ENCODE measurements at places on chromosomes 11 and 22.

DNA sequence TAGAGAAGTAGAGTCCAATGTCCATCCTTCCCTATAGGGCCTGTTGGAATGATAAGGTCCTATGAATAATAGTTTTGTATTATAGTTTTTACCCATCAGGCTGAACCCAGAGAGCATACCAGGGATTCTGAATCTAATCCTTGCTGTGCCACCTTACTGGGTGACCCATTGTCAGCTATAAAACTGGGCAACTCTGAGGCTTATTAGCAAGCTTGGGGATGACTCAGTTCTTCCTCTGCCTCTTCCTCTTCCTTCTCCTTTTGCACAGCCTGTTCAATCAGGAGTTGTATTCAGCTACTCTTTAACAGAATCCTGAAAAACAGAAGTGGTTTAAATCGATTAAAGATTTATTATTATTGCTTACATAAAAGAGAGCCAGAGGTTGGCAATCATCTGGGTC, 8.9 kb downstream of the HEPHL1 start:
- no peak for DNase-seq

DNA sequence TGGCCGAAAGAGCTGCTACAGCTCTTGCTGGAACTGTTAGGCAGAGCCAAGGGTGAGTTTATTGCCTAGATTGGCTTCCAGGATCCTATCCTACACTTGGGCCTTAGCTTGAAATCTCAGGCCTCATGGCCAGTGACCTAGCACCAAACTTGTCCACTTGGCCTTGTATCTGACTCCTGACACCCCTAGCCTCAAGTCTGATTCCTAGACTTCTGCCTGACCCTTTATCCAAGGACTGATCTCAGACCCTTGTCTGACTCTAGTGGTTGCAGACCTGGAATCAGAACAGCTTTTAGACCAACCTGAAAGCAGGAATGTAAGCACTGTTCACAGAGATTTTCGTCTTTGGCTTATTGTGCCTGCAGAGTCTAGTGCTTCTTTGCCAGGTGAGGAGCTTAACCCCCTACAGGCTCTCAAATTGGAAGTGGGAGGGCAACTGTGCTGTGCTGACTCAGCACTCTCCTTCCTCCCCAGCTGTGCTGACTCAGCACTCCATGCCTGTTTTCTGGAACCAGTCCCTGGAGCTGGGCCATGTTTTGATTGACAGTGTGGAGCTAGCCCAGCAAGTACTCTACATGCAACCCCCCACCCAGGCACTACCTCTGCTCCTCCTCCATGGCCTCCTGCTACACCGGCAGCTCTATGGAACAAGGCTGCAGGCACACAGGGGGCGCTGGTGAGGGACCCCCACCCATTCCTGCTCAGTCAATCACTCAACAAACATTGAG, 35.1 kb downstream of the RRP8 start:
- DNase-seq: no peak

DNA sequence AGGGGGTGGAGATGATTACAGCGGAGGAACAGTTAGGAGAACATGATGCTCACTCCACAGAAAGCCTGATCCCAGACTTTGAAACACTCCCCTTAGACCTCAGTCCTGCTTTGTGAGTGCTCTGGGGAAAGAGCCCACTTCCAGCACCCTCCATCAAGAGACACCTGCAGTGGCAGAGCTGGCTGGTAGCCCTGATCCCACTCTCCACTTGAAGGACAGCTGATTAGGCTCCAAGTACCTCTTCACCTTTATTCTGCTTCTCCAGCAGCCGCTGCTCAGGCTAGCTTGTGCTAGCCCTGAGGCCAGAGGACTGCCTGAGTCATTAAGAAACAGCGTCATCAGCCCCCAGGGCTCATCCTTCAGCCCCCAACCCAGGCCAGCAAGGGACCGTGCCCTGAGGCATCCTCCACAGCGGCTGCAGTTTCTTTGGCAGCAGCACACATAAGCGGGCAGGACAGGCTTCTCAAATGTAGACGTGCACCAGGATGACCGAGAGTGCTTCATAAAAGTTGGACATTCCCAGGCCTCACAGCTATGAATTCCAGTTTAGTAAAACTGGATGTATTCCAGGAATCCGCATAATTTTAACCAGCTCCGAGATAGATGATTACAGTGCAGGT, 146.0 kb upstream of the TBCEL start:
- no peak for DNase-seq

DNA sequence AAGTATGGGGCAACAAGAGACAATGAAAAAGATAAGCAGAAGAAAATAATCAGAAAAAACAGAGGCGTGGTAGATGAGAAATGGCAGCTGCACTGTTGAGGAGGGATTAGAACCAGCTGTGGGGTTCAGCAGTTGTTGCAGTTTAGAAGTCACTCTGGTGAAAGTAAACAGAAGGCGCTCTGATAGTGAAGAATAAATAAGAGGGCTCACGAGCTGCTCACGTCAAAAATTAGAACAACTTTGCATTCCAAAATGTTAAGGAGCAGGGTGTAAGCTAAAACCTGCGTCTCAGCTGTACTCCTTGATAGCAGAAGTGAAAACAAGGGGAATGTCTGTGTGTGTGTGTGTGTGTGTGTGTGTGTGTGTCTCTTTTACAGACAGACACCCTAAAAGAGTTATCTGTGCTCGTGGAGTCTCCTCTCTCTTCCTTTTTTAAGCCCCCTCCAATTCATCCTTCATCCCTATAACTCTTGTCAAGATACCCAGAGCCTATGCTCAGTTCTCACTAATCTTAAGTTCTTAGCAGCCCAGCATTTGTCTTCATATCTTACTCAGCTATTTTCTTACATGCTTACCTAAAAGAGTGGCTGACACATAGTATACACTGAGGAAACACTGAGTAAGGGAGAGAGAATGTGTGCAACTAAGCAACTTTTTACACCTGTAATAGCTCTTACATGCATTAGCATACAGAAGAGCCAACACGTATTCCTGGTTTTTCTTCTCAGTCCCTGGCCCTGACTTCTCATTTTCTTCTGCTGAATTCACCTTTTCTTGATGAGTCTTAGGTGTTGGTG, 8.9 kb downstream of the TTC17 start:
- DNase-seq: no peak

GRCh38 chr11:74417379-74417804, 19.2 kb upstream of the PGM2L1 start:
- no peak for DNase-seq
